Activated effector memory CD4-positive, alpha-beta T cell treated with Interleukin-2 at 50 U/mL for 16 hours (primary cell): ENCODE measurements at places on chromosomes 5 and 9.

DNA sequence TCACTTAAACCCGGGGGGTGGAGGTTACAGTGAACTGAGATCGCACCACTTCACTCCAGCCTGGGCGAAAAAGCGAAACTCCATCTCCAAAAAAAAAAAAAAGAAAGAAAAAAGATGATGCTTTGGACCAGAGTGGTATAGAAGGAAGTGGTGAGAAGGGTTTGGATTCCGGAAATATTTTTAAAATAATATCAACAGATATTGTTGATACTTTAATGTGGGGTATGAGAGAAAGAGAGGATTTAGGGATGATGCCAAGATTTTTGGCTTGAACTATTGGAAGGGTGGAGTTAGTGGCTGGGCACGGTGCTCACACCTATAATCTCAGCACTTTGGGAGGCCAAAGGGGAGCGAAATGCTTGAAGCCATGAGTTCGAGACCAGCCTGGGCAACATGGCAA is 49.6 kb upstream of the PLIN2 start:
- no peak for DNase-seq

DNA sequence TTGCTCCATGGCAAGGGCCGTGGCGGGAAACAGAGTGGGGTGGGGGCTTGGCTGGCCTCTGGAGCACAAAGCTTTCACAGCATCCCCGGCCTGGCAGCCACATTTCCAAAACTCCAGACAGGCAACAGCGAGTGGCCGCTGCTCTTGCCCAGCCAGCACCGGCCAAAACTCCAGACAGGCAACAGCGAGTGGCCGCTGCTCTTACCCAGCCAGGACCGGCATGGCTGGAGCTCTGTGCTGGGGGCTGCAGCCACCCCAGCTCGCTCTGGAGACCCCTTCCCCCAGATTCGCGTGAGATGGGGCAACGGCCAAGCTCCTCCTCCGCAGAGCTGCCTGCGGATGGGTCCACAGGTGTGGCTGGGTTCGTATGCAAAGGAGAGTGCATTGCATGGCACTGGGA is 98.5 kb downstream of the COL5A1 start:
- DNase-seq, result no peak

DNA sequence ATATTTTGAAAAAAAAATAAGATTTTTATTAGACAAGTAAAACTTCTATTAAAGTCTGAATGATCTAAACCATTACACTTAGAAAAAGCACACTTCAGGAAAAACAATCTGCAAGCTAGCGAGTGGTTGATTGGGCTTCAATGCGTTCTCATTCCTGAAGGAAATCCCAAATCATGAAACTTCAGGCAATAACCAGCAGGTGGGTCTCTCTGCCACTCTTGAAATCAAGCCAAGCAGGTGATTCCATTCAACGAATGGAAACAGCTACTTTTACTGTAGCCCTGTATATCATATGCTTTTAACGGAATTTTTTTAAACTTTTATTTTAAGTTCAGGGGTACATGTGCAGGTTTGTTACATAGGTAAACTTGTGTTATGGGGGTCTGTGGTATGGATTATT is 234.5 kb upstream of the TRPM3 start:
- DNase-seq, result no peak

- DNase-seq, result no peak
Observed at GRCh38 chr5:131386779-131387178, 122.9 kb downstream of the CDC42SE2 start.

DNA sequence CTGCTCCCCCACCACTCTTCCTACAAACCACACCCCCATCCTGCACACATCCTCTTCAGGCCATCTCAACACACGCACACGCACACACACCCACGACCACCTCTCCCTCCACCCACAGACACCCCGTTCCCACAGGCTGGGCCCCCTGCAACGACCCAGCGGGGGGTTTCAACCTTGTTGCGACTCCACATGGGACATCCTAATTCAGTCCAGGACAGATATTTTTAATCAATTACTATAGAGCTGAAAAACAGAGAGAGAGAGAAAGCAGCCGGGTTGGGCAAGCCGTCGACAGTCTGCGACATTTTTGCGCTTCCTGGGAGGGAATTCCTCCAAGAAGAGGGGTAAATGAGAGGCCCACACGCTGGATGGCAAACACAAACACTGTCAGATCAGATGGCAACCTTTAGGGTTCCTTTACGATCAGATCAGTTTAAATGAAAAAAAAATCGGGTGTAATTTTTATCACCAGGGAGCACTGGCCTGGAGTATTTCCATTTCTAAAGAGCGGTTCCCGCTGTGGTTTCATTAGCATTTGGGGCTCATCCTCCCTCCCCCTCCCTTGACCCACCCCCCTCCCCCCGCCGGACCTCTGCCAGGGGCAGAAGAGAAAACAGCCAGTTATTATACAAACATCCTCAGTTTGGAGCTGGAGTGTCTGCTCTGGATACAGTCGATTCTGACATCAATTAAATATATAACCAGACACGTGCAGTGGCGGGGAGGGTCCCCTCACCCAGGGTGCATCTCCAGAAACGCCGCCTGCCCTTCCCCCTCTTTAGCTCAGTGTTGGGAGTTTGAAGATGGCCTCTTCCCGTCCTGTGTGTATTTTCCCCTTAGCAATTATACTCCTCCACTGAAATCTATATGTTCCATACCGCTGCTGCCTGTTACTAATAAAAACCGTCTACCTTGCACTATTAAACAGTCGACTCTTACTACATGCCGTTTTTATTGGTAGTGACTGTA is 2.3 kb upstream of the IRX2 start:
- DNase-seq, result no peak

GRCh38 chr9:111691672-111692329 is 30.4 kb downstream of the GNG10 start:
- DNase-seq, result no peak

- no peak for DNase-seq
Observed at GRCh38 chr5:137778772-137779564, 24.8 kb upstream of the HNRNPA0 start.

GRCh38 chr9:17116400-17116837 is 18.4 kb upstream of the CNTLN start:
- no peak for DNase-seq

GRCh38 chr9:116842658-116843057 is 155.6 kb downstream of the TRIM32 start:
- no peak for DNase-seq

DNA sequence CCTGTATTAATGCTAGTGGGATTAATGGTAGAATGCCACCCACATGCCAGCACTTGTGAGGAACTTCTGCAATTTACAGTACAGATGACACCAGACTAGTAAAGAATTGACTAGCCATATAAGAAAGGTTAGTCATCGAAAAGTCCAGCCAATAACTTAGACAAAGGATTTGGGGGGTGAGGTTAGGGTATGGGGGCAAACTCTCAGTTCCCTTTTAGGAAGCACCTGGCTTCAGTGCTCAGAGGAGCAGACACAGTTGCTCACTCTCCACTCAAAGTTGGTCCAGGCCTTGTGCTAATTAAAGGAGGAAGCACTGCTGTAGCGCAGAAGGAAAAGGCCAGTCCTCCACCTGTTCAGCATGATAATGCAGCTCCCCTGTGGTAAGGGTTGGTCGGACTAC is 25.2 kb downstream of the TGFBR1 start:
- DNase-seq, result no peak

DNA sequence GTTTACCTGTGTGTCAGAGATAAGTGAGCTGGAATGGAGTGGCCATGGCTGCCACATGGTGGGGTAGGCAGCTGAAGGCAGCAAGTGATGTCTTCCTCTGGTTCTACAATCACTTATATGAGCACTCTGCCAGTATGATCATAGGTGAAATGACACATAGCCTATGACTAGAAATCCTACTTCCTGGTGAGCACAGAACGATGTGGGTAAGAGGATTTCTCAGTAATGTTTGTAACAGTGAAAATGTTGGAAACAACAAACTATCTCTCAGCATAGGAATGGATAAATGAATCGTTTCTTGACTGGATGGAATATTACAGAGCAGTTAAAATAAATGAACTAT is 187.0 kb upstream of the S1PR3 start:
- no peak for DNase-seq

GRCh38 chr5:134139377-134139851 is 24.9 kb downstream of the TCF7 start:
- DNase-seq, result no peak

DNA sequence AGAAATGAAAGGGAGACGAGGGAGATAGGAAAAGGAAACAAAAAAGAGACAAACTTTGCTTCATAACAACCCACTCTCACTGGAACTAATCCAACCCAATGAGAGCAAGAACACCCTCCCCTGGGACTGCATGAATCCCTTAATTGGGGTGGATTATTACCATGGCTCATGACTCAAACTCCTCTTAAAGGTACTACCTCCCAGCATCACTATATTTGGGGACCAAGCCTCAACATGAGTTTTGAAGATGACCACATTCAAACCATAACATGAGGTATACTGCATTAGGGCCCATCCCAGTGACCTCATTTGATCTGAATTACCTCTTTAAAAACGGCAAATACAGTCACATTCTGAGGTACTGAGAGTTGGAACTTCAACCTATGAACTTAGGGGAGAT is 8.0 kb downstream of the MTAP start:
- no peak for DNase-seq

DNA sequence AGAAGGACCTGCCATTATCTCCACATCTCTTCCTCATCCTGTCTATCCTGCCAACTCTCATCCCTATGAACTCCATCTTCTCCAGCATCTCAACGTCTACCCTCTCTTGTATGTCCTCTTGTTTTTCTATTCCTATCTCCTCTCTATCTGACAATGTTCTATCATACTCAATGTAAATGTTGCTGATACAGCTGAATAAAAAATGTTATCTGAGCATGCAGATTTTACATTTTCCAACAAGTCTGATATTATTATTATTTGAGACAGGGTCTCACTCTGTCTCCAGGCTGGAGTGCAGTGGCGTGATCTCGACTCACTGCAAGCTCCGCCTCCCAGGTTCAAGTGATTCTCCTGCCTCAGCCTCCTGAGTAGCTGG is 56.0 kb upstream of the RAI14 start:
- no peak for DNase-seq

GRCh38 chr5:50401336-50401735 is 39.8 kb downstream of the EMB start:
- no peak for DNase-seq

GRCh38 chr9:126365780-126366179 is 39.2 kb downstream of the MVB12B start:
- DNase-seq, result no peak

GRCh38 chr9:85185486-85186217 is 516.1 kb downstream of the NTRK2 start:
- no peak for DNase-seq

GRCh38 chr9:112006361-112007020 is 109.9 kb downstream of the UGCG start:
- DNase-seq, result no peak

GRCh38 chr5:115308815-115309214 is 12.4 kb upstream of the CCDC112 start:
- no peak for DNase-seq

- DNase-seq, result no peak
Observed at GRCh38 chr9:6495466-6495865, 82.5 kb downstream of the UHRF2 start.

DNA sequence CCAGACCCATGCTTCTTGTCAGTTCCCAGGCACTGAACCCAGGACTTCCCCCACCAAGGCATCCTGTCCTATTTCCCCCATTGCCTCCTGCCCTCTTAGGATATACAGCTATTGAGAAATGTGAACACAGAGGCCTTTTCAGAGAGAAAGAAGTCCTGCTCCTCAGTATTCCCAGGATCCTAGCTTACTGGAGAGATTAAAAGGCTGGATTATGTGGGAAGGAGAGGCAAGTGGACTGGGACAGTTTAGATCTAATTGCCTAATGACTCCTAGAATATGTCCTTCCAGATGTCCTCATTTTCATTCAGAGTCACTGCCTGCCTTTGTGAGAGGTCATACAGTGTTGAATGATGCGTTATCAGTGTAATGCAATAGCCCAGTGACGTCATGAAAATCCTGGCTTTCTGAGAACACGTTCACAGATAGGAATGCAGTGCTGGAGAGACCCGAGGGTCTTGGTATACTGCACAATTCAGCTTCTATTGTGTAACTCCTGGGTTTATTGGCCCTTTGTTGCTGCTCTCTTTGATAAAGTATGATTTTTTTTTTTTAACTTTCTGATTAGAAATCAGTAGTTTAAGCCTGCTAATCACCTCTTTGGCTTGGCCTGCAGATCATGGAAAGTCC is 26.2 kb downstream of the WWC1 start:
- DNase-seq, result no peak

GRCh38 chr5:55316289-55316688 is 8.5 kb downstream of the MTREX start:
- DNase-seq, result no peak

DNA sequence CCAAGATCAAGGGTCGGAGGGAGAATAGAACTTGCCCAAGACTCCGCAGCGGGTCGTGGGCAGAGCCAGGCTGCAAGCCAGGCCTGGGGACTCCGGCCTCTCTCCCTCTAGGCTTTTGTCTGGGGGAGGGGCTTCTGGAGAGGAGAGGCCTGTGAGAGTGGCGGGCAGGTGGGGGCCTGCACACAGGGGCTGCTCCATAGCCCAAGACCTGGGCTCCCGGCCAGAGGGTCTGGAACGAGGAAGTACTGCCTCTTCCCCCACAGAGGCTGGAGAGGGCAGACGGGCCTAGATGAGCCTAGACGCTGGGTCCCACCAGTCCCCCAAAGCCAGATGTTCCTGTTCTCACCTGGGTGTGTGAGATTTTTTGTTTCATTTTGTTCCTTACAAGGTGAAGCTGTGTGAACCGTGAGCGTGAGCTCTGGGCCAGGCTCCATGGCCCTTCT is 5.2 kb upstream of the ST6GALNAC6 start:
- no peak for DNase-seq

- no peak for DNase-seq
Observed at GRCh38 chr5:5295351-5295750, 127.1 kb upstream of the ICE1 start.

GRCh38 chr5:138890644-138891043 is 15.5 kb upstream of the LRRTM2 start:
- no peak for DNase-seq

DNA sequence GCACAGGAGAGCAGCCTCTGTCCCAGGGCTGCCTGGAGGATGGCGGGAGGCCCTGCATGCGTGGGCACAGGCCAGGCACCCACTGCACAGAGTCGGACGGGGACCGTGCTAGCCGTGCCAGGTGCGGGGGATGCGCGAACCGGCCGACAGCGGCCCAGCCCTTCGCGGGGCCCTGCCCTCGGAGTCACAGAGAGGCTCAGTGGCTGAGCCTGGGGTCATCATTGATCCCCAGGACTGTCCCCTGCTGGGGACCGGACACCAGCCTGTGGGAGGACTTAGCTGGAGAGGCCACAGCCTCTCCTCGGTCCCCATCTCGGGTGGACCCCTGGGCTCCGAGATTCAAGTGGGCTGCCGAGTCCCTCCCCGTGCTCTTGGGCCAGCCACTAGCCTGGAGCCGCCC is 19.1 kb upstream of the LAMC3 start:
- no peak for DNase-seq

GRCh38 chr5:132492386-132493125 is 2.0 kb upstream of the IRF1 start:
- no peak for DNase-seq

GRCh38 chr9:136410500-136411287 is at the start of the genes ENTR1 and PMPCA:
TSS of gene ENTR1 (minus strand) at chr9:136410614. CDS start at chr9:136410397, 217 bp downstream.
TSS of gene PMPCA (plus strand) at chr9:136410658. CDS start at chr9:136410669, 11 bp downstream.
- DNase-seq, result peak; percentile 91

DNA sequence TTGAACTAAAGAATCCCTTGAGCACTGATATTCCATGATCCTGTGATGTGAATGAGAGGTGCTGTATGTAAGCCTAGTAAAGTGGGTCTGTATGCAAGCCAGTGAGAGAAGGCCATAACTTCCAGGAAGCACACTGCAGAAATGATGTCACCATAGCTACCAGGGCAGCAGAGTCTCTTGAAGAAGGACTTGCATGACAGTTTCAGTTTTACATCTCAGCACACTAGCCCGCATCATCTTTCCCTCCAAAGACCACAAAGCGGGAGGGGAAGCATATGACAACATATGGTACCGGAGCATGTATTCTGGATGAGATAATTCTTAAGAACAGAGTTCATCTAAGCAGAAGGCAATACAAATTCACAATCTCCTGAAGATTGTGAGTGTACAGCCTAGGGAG is 37.6 kb upstream of the MAST4 start:
- DNase-seq, result no peak
